SHP77 (cell line): ENCODE measurements at places on chromosomes 11 and 22.

DNA sequence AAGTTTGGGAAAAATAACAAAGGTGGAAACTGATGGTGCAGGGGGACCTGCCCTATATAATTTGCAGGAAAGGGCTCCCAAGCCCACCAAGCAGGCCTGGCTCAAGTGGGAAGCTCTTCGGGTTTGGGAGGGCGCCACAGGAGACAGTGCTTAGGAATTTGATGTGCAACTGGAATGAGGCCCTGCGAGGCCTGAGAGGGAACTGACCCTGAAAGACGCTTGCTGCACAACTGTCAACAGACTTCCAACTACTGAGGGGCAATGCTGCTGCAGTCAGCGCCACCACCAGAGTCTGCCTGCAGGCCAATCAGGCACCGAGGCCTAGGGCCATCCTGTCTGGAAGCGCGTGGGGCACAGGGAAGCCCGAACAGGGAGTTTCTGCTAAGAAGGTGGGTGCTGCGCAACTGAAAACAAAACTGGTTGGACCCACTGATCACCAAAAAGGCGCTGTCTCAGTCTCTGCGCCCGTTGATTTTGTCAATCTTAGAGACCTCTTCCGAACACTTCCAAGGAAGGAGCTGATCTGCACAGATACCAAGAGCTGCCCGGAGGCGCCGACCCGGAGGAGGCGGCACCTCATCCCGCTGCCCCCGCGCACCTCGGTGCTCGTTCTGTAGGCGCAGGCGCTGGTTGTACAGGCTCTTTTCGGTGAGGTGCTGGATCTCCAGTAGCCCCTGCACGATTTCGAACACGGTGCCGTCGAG, 667 bp downstream of the DGCR6L start:
- no peak for DNase-seq

DNA sequence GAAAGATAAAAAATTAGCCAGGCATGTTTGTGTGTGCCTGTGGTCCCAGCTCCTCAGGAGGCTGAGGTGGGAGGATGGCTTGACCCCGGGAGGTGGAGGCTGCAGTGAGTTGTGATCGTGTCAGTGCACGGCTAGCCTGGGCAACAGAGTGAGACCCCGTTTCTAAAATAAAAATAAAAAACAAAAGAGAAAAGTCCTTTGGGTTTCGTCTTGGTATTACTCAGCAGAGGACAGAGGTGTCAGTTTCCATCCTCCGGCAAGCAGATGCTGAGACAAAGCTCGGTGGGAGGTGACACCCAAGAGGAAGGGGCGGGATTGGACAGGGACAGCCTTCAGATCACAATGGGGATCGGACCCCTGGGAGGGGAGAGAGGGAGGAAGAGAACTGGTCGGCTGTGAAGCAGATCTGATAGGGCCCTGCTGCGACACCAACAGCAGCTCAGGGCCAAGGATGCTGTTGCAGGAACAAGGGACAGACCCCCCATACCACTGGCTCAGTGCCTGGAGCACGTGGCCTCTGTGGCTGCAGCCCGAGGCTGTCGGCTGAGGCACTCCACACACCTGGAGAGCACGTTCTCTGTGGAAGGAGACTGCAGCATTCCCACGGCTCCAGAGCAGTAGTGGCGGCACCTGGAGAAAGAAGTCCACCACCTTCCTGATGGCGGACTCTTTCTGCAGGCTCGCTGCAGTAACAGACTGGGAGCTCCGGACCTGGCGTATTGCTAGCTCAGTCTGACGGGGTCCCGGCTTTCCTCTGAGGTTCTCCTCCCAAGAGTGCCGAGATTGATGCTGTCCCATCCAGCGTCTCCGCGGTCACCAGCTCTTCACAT, 5.2 kb upstream of the BID start:
- DNase-seq = no peak

GRCh38 chr22:30402028-30402765, 5.4 kb downstream of the SEC14L2 start:
- no peak for DNase-seq

- DNase-seq = no peak
Measured at GRCh38 chr22:45381348-45381747, 32.1 kb downstream of the SMC1B start.

GRCh38 chr22:17303840-17304779, 65.2 kb upstream of the CECR2 start:
- no peak for DNase-seq

DNA sequence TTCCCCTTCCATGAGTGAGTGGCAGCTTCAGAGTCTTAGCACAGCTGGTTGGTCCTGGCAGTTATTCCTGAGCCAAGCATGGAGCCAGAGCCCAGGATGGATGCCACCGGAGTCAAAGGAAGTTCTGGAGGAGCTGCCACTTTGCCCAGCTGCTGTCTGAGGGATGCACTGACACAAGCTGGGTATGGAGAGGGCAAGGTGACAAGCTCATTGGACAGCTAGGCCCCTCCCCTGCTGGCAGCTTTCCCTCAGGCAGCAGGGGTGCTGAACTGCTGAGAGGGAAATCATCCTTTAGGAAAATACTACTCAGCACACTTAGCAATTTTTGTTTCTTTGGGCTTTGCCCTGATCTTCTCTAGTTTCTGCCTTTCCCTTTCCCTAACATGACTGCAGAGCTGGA, 99.3 kb upstream of the SESN3 start:
- peak; percentile 22 for DNase-seq

GRCh38 chr11:132590986-132591385, 941.3 kb downstream of the OPCML start:
- no peak for DNase-seq

GRCh38 chr11:11973866-11974265, 34.6 kb downstream of the DKK3 start:
- no peak for DNase-seq
